Stimulated activated CD8-positive, alpha-beta memory T cell treated with anti-CD3 and anti-CD28 coated beads, Interleukin-7, amount 100 ng/mL, for 1 hour (primary cell): ENCODE measurements at places on chromosomes 7 and 10.

DNA sequence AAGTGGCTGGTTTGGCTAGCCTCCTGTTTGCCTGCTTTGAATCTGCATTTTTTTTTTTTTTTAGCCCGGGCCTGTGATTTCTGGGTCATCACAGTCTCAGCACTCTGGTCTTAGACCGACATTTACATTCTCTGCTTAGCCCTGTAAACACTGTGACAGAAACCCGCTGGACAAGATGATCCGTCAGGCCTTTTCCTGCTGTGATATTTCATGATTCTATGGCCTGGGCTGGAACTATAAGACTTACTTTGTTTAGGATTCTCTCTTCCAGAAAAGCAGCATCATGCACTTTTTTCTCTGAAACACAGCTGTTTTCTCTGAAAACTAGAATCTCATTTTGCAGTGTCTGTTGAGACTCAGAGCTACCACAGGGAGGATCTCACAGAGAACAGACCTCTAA, 705.5 kb downstream of the GRID1 start:
- DNase-seq, result no peak

DNA sequence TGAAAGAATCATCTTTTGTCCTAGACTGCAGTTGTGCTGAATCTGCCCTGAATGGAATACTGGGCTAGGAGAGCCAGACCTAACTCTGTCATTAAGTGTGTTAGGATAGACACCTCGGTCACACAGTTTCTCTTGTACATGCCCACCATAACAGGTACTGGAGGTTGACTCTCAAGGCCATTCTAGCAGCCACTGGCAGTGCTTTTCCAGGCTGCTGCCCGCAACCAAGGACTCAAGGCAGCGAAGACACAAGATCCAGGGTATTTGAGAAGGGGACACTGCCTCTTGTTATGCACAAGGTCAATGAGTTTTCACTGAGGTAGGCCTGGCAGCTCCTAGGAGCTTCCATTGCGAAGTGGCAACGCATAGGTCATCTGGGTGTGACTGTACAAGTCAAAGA, 70.6 kb upstream of the ZNF746 start:
- DNase-seq, result no peak

DNA sequence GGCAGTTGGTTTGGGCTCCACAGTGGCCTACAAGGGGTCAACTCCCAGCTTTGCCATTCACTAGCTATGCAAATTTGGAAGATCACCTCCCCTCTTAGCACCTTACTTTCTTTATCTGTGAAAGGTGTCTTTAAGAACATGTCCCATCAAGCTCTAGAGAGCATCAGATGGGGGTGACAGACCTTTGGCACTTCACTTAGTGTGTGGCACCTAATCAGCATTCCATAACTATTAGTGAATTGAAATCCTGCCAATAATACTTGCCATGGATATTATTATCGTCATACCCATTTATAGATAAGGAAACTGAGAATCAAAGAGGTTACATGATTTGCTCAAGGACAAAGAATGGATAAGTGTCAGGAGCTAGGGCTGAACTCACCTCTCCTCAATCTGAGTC, 51.9 kb downstream of the PLPP4 start:
- no peak for DNase-seq

- no peak for DNase-seq
These were observed 2.7 kb upstream of the CYP3A7 start for GRCh38 chr7:99737726-99738125.

DNA sequence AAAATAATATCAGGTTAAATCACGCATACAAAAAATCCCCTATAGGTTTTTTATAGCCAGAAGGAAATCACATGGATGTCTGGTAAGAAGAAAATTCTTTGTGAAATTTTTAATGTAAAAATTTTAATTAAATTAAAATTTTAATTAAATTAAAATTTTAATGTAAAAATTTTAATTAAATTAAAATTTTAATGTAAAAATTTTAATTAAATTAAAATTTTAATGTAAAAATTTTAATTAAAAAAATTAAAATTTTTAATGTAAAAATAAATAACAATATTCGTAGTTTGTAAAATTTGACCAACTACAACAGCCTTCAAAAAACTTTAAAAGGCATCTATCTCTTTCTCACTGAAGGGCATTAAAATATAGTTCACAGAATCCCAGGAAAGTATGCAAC, 61.5 kb downstream of the CTTNBP2 start:
- no peak for DNase-seq

DNA sequence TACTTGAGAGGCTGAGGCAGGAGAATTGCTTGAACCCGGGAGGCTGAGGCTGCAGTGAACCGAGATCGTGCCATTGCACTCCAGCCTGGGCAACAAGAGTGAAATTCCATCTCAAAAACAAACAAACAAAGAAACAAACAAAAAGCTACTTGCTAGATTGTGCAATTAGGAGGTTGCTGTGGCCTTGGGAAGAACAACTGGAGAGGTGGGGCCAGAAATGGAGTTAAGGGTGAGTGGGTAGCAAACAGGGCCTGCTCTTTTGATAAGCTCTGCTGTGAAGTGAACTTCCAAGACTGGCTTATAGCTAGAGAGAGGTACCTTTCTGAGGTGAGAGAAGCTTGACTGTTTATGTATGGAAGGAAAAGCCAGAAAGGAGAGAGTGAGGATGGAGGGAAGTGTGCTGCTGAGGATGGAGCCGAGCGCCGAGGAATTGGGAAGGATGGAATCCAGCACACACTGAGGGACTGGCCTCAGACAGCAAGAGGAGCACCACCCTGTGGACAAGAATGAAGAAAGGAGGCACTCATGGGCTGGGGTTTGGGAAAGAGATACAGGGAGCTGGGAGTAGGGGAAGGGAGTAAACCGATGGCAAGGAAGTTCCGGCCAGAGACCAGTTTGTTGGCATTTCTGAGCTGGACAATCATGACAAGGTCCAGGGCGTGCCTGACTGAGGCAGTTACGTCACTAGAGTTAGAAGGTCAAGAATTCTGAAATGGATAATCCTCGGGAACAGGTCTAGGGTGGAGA, 7.0 kb upstream of the RPEL1 start:
- DNase-seq, result no peak

DNA sequence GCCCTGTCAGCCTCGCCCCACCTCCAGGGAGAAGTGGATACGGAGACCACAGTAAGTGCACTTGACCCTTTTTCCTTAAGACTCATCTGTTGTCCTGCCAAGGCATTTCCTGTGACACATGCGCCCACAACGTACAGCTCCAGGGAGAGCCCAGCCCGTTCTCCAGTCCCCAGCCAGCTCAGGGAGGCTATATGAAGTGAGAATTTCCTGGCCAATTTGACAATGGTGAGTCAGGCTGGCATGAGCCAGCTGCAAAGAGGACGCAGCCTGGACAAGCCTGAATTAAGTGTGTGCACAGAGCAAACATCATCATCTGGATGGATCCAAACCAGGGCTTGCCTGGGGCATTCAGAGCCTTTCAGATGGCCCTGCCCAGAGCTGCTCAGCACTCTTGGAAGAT, 244.8 kb downstream of the KCNMA1 start:
- no peak for DNase-seq

DNA sequence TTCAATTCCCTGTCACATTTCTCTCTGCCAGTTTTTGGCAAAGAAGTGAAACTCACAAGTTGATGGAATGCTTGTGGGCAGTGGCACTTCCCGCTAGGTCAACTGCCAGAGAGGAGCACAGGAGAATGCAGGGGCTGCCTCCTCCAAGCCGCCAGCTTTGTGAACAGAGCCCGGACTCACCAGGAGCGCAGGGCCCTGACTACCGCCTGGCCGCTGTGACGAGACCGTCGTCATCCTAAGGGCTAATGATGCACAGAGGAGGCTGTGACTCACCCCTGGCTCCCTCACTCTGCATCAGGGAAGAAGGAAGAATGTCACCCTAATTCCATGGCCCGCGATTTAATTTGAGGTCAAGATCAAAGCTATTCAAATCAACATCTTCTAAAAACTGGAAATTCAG, 123.9 kb downstream of the TAX1BP1 start:
- DNase-seq, result no peak
